ENCODE measurements at places on chromosomes 3 and 15.

GRCh38 chr15:94225616-94226015, 5.7 kb upstream of the MCTP2 start:
- DNase-seq: no peak

DNA sequence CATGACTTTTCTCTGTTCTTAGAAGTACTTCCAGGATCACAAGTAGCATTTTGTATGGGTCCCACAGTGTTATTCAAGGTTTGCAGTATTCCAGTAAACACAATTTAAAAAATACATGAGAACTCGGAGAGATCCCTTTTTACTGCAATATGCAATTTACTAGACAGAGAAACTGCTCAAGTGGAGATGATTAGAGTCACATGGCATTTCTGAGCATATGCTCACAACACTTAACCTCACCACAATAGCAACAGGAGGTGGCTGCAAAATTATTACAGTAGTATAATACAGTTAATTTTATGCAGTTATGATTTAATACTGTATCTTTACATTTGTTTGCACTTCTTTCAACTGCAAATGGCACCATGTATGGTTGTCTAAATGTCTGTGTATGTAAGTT, 87.5 kb downstream of the PIK3CB start:
- no peak for DNase-seq

DNA sequence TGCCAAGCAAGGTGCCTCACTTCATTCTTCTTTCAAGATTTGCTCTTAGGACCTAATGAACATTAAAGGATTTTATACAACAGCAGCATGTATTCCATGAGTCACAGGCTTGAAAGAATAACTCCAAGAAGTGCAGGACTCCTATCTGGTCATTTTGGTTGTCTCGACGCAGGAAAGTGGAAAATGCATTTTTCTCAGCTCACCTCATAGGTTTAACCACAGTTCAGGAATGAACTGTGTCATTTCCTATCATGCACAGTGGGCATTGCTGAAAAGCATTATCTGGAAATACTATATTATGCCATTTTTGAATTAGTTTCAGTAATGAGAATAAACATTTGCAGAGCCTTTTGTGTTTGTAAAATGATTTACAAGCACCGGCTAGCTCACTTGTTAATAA, 98.7 kb upstream of the BFSP2 start:
- no peak for DNase-seq

DNA sequence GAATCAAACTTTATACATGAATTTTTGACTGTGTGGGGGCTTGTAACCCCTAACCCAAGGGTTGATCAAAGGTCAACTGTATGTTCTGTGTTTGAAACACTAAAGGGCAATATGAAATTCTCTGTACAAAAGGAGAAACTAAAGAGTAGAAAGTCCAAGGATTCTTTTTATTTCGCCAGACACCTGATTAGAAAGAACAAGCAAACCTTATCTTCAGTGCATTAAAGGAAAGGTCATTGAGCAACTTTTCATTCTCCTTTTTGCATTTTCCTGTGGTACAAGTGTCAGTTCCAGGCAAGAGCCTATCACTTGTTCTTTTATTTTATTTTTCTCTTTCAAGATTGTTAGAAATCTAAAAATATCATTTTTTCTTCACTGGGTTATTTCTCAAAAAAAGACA, 430.1 kb upstream of the EPHA3 start:
- DNase-seq: no peak

DNA sequence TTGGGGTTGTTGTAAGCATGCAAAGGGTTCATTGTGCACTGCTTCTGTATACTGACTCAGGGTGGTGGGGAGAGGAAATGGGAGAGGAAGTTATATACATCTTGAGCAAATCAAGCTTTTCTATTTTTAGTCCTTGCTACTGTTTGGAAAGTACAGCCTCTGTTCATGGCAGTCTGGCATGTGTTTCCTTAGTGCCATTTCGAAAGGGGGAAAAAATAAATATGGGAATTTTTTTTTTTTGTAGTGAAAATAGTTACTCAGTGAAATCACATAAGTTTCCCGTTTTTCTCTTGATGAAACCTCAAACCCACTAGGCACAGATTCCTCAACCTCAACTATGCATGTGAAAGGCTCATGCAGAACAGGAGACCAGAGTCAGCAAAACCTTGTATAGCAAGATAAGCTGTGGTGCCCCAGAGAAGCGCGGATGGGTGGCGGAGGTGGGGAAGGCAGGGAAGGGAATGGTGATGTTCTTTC, 353.3 kb downstream of the LPP start:
- no peak for DNase-seq

- DNase-seq: no peak
Observed at GRCh38 chr15:39336926-39337325, 244.0 kb upstream of the THBS1 start.

GRCh38 chr15:96358821-96359615, 28.5 kb downstream of the NR2F2 start:
- no peak for DNase-seq

DNA sequence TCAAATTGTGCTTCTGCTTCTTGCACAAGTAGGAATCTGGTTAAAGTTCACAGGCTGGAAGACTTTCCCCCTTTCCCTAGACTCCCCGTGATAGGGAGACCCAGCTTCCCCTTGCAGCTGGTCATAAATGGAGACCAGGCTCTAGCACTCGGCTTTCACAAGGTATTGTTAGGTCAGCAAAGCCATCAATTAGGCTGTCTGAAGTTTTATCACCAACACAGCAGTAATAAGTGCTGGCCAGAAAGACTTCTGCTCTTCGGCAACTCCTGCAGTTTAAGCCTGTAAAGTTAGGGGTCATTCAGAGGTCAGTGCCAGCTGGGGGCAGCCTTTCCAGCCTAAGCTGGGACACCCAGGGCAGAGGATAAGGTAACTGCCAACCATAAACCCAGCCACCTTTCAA, 203.4 kb downstream of the MEIS2 start:
- DNase-seq: no peak

GRCh38 chr3:79139395-79140068, 628.3 kb downstream of the ROBO1 start:
- DNase-seq: peak; percentile 24

DNA sequence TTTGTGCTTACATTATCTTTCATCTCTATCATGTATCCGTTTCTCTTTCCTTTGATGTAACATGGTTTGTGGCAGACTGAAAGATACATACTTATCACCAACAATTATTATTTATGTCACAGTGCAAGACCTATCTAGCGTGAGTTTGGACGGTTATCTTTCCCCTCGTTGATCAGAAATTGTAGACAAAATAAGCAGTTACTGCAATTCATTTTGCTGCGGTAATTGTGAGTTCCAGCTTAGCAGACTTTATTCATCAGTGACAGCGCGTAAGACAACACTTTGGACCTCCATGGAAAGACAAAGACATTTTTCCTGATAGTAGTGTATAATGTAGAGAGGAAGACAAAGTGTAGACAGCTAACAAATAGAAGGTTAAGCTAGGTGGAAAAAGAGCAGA, 51.0 kb upstream of the UTS2B start:
- no peak for DNase-seq

DNA sequence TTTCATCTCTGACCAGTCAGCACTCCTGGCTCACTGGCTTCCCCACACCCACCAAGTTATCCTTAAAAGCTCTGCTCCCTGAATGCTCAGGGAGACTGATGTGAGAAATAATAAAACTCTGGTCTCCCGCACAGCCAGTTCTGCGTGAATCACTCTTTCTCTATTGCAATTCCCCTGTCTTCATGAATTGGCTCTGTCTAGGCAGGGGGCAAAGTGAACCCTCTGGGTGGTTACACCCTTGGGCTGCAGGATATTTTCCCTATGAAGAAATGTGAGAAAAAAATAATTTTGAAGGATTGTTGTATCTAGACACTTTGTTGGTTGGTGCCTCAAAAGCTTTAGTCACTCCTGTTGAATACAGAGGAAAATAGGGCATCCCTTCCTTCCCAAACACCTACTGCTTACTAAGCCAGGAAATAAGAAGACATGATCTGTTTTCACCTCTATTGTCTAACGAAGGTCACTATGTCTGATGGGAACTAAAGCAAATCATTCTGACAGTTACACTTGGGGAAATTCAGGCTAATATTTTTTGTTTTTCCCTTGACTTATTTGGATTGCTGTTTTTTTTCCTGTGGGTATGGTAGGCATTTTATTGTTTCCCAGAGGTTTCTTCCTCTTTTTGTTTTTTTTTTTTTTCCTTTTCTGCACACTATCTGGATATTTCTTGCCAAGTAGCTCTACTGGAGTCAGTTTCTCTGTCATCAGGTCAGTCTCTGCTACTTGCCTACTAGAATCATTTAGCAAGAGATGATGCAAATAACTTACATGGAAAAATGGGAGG, 15.3 kb upstream of the TNFSF10 start:
- DNase-seq: no peak

DNA sequence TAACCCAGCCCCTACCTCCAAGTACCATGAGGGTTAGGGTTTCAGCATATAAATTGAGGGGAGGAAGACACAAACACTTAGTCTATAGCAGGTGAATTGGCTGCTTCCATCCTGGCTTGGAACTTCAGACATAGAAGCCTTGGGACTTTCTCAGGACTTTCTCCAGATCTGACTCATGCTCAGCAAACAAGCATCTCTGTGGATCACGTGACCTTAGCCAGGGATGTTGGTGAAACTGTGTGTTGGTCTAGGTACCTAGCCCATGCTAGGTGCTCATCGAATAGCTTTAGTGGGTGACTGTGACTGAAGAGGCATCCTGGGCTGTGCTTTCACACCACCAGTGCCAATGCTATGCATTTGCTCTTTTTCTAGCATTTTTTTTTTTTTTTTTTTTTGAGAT, 58.9 kb downstream of the CD47 start:
- no peak for DNase-seq

- no peak for DNase-seq
Observed at GRCh38 chr3:172112734-172113120, 73.3 kb downstream of the FNDC3B start.

DNA sequence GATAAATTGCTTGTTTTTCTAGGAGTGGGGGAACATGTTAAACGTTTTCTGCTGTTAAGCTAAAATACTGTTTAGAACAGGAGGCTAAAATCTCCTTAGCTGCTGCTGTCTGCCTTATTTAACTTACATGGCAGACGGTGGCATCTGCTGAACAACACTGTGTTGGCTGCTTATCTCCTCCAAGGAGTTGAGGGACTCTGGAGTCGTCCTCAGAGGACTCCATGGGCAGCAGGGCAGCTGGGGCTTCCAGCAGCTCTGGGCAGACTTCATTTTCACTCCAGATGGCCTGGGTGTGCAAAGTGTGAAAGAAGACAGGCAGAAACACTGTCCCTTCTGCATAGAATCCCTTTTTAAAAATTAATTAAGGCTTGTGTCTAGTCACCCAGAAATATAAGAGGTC, 52.9 kb upstream of the NUDT16 start:
- DNase-seq: no peak

- DNase-seq: no peak
Observed at GRCh38 chr3:73046195-73046594, 15.3 kb upstream of the EBLN2 start.

GRCh38 chr15:73560501-73561117, 72.6 kb downstream of the NPTN start:
- DNase-seq: peak; percentile 42

DNA sequence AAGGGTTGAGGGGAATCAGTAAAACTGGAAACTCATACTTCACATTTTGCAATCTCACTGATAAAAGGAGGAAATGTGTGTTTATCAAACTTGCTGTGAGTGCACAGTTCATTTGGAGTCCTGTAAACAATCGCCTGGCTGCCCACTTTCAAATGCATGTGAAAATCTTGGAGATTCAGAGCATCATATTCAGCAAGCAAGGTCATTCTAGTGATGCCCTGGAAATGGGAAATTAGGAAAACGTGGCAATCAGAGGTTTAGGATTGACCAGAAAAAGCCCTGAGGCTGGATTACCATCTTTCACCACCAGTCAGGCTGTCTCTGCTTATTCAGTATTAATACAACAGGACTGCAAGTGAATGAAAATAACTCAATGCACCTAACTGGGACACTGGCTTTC, 23.9 kb downstream of the DPH6 start:
- no peak for DNase-seq

- no peak for DNase-seq
Observed at GRCh38 chr3:54374214-54374852, 252.0 kb downstream of the CACNA2D3 start.

DNA sequence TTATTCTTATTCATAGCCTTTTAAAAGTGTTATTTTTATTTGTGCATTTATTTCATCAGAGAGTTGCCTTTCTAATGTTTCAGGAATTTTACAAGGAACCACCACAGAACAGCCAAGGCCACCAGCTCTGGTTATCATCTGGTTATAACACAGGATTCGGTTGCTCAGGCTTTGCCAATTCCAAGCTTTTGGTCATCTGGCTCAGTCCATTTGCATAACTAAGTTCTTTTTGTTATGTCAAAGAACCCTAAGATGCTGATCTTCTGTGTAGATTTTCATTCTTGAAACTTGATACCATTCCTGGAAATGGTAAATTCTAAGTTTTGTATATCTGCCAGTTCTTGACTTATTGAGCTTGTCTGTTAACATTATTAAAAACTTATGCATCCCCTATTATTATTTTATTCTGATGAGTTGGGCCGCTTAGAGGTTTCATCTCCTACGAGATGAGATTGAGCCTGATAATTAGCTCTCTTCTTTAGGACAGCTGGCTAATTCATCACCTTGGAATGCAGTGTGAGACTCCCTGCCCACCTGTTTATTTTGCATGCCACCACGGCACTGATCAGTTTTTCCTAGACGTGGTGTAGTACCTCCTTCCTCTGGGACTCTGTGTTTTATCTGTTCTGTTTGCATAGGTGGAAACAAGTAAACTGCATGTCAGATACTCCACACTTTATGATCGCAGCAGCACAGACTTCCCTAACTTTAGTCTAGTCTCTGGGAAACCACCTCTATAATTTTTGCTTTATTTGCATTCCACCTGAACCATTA, 264.8 kb downstream of the SLCO3A1 start:
- DNase-seq: no peak

DNA sequence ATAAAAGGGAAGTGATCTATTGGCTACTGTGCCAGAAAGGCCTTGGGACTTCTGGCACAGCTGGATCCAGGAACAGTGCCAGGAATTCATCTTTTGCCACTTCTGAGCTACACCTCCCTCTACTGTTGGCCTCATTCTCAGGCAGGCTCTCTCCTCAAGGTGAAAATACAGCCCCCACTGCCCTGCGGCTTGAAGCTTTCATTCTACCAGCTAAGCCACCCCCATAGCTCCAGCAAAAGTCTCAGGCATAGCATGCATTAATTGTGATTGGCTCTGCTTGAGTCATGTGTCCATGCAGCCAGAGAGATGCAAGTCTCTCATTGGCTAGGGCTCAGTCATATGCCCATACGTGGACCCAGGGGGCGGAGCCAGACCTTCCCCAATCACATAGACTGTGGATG, 142.4 kb downstream of the TPRA1 start:
- no peak for DNase-seq

DNA sequence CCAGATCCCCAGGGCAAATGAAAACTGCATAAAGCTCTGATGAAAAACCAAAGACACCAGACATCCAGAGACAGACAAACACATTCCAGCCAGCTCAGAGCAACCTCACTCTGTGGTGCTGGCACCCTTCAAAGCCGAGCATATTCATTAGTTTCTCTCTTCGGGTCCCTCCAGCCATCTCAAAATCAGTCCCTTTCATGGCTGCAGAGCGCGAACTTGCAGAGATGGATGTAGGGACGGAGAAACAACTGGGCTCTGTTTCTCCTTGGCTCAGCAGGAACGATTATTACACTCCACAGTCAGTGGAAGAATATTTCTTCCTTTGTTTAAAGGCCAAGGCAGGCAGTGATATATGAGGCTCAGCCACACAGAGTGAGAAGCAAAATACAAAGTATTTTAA, 50.4 kb upstream of the SYN2 start:
- no peak for DNase-seq

Measured in NCI-H748 treated with DMSO at 0.1 percent for 48 hours (cell line).